ENCODE measurements at places on chromosomes 5 and 9. TPM values are rescaled to one million over a fixed set of nuclear protein-coding genes. Genes with fewer than 3 reads are reported as not detected.

- no peak for DNase-seq
Observed at GRCh38 chr5:54616031-54616430, 98.5 kb downstream of the SNX18 start.

- peak; percentile 42 for DNase-seq
Observed at GRCh38 chr5:443239-444151, 519 bp downstream of the EXOC3 start.

DNA sequence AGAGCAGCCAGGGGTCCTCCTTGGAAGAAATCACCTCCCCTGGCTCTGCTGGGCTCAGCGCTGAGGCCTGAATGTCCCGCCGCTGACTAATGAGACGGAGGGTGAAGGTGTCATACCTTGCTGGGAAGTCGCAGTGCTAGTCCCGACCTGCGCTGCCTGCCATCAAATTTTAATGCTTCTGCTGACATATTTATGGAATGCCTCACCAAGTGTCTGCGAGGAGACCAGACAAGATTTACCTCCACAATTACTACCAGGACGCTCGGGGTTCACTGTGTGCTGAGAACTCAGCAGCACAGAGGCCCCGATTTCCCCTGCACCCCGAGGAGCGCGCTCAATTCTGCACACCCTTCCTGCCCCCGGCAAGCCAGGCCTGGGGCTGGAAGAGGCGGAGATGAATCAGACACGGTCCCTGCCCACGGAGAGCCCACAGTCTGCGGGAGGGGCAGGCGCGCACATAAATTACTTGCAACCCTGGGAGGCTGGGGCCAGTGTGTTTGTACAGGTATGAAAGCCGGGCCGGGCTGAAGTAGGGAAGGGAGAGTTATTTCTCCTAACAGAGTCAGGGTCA is 175.2 kb downstream of the PAX5 start:
- DNase-seq = no peak

DNA sequence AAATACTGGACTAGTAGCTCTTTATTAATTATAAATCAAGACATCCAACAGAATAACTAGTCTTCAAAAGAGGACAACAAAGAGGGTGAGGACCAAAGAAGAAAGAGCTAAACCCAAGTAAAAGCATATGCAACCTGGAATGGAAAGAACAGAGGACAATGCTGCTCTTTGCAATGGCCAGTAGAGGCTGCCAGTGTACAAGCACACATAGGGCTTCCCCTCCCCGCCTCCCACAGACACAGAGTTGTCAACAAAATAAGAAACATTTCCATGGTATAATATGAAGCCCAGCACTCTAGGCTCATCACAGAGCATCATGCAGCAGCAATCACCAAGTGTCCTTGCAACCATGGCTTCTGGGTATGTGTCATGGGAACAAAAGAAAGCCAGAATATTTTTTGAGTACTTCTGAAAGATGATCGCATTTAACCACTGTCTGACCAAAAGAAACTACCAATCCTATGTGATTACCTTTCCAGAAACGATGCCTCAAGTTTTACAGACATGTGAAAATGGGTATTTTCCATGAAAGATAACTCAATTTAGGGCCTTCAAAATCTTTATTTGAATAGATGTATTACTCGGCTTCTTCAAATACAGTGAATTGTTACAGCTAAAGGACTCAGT is 58.1 kb downstream of the RFX3 start:
- peak; percentile 56 for DNase-seq

The PCDHGA12 gene
- total RNA-seq = 4.9 TPM
